ENCODE measurements at places on chromosomes 2 and 18.

GRCh38 chr18:63207143-63207790 lies 112.3 kb downstream of the BCL2 start:
- no peak for DNase-seq

DNA sequence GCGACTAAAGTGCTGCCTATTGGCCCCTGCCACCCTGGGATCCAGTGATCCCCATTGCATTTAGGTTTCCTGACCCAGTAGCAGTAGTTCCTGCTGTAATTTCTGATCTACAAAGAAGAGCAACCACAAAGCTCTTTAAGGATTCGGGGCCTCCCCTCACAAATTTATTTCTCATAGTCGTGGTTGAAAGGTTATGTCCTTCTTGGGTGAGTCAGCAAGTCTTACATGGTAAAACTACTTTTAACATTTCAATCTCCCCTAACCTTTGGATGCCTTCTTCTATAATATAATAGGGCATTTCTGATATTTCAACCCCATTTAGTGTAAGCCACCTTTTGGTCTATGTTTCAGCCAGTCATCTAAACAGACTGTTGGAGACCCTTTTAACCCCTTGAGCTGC lies 14.9 kb downstream of the PIKFYVE start:
- no peak for DNase-seq

- DNase-seq = no peak
Observed at GRCh38 chr18:14978962-14979535, 231.1 kb downstream of the ANKRD30B start.

DNA sequence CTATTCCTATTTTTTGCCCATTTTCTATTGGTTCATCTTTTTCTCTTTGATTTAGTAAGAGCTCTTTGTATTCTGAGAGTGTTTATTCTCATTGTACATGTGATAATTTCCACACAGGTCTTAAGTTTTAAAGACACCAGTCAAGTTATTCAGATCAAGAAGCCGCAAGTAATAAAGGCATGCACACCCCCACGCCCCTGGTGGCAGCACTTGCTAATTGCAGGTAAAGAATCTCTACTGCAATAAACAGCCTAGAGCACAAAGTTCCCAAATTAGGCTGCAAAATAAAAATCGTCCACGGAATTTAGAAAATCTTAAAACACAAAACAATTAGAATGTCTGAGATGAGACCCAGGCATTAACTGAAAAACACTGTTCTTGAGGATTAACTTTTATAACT lies 45.2 kb downstream of the ST3GAL5 start:
- no peak for DNase-seq

GRCh38 chr2:233165543-233165894 lies 86.0 kb upstream of the ATG16L1 start:
- no peak for DNase-seq

- no peak for DNase-seq
Observed at GRCh38 chr2:121291251-121291580, 6.2 kb upstream of the TFCP2L1 start.

DNA sequence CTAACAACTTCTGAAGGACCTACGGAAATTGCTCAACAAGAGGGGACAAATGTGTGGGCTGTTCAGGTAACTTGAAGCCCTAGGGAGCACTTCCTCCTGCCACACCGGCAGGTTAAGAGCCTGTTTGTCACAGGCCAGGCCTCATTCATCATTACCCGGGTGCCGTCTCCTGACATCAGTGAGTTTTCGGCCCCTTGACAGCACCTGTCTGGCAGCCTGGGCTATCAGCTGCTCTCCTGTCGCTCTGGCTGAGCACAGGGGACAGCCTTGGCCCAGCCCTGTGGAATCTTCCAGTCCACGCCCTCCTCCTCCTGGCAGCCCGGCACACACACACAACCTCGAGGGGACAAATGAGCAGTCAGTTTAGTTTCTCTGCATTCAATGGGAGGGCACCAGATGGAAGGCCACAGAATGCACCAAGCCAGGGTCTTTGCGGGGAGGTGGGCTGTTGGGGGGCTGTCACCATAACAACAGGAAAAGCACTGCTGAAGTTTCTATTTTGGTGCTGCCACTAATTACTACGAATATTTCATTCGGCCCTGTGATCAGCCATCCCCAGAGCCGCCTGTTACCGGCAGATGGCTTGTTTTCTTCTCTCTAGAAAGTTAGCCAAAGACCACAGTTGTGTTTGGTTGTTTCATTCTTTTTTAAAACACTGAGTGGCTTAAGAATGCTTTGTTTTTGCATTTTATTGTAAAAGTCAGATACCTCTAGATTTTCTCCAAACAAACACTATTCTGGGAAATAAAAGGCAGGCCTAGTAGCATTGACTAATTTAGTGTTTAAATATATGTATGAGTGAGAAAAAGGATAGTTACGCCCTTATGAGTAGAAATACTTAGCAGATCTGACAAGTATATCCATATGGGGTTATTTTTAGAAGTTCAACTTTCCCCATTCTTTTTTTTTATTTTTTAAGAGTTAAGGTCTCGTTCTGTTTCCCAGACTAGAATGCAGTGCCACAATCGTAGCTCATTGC lies 189.9 kb upstream of the NDUFV2 start:
- no peak for DNase-seq

DNA sequence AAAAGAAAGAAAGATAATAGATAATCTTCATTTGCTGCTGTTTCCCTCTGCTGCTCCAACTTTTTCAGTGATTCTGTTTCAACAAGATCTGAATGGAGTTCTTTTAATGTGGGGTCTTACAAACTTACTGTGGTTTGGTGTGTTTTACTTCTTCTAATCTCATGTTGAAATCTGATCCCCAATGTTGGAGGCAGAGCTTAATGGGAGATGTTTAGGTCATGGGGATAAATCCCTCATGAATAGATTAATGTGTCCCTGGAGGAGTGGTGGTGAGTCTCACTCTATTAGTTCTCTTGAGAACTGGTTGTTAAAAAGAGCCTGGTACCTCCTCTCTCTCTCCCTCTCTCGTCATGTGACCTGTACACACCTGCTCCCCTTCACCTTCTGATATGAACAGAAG lies 442.4 kb downstream of the EPHA4 start:
- DNase-seq = no peak

DNA sequence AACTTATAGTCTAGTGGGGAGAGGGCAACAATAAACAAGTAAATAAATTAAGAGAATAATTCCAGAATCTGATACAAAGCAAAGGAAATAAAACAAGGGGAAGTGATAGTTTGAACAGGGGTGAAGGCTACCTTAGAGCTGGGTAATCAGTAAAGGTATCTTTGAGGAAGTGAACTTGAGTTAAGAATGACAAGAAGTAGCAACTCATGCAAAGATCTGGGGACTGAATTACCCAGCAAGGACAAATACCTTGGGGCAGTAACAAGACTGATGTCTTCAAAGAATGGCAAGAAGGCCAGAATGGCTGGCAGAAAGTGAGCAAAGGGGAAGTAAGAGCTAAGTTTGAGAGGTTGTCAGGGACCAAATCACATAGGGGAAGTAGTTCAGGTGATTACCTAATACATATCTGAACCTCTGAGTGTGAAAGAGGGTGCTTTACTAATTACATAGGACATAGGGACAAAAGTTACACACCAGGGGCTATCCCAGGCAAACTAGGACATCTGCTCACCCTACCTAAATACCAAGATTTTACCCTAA lies 244.6 kb upstream of the HNRNPA3 start:
- no peak for DNase-seq

- DNase-seq = no peak
Observed at GRCh38 chr2:37781028-37781427, 109.6 kb upstream of the CDC42EP3 start.

- no peak for DNase-seq
Observed at GRCh38 chr18:58027341-58027740, 16.7 kb upstream of the NEDD4L start.
